IMR-90 (cell line): ENCODE measurements at places on chromosomes 1 and 21.

- no peaks in the 10 kb centered on the region for H3K36me3 ChIP-seq
- H3K4me3 ChIP-seq = peak overlapping the region; percentile 82
- peaks cover 9% of the 10 kb centered on the region for H3K4me1 ChIP-seq
- no peaks in the 10 kb centered on the region for H3K27me3 ChIP-seq
These were observed 108.3 kb upstream of the USH2A start for GRCh38 chr1:216531263-216532239.

- H3K27ac ChIP-seq = no peak overlapping the region
- no peaks in the 10 kb centered on the region for H3K36me3 ChIP-seq
- DNase-seq = peak; percentile 21
- H3K27me3 ChIP-seq = no peaks in the 10 kb centered on the region
- no peak overlapping the region for H3K4me3 ChIP-seq
These were observed 141.1 kb upstream of the RUNX1 start for GRCh38 chr21:35190201-35190701.

DNA sequence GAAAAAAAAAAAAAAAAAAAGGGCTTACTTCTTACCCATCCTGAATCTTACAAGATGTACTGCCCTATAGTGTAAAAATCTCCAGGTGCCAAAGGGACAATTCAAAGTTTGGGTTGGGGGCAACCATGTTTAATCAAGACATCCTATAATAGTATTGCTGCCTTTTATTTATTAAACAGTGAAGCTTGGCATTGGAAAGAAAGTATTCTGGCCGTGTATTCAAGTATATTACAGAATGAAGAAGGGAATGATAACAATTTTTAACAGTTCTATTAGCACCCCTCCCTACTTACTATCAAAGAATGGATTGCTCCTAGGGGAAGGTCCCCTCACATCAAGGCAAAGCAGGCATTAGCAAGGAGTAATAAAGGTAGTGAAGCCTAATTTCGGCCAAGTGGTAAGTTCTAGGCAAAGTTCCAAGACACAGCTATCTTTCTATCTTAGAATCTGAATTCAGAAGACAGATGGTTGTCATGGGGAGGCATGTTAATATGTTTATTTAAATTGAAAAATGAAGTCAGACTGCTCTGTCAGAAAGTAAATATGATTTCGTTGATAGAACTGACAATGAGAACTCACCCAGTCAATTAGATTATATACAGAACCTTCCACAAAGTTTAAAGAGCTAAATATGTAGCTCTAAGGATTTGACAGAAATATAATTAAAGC is 24.6 kb downstream of the ST7L start:
- H3K4me1 ChIP-seq = no peaks in the 10 kb centered on the region; the same call in 1 of the 2 replicates
- no peak for DNase-seq
- H3K4me3 ChIP-seq = no peak overlapping the region

GRCh38 chr1:101039245-101039644 is 13.7 kb upstream of the DPH5 start:
- no peak overlapping the region for H3K27ac ChIP-seq
- H3K27me3 ChIP-seq = no peaks in the 10 kb centered on the region
- DNase-seq = no peak
- H3K4me1 ChIP-seq = no peaks in the 10 kb centered on the region
- H3K4me3 ChIP-seq = no peak overlapping the region

DNA sequence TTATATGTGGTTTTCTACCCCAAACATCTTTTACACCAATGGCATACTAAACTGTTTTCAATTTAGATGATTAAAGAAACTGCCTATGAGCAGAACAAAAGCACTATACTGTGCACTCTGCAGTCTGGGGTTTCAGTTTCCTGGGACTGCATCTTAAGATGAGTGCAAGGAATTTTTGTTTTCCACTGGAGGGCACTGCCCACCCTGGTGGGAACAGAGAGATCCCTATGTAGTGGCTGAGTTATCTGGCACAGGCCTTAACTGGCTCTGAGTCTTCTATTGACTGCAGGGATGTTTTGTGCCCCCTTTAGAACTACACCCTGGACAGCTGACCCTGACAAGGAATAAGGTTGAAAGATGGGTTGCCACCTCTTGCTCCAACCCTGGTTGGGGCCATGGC is 12.0 kb downstream of the PROK1 start:
- H3K4me3 ChIP-seq = no peak overlapping the region
- 0 out of 2 replicates have a peak, but pooled peaks cover 2% of the 10 kb centered on the region for H3K27me3 ChIP-seq
- DNase-seq = peak; percentile 31
- peaks cover 20% of the 10 kb centered on the region for H3K4me1 ChIP-seq
- no peaks in the 10 kb centered on the region for H3K36me3 ChIP-seq
- H3K27ac ChIP-seq = no peak overlapping the region
